ENCODE measurements at places on chromosomes 6 and 20. TPM values are rescaled to one million over a fixed set of nuclear protein-coding genes. Genes with fewer than 3 reads are reported as not detected.

DNA sequence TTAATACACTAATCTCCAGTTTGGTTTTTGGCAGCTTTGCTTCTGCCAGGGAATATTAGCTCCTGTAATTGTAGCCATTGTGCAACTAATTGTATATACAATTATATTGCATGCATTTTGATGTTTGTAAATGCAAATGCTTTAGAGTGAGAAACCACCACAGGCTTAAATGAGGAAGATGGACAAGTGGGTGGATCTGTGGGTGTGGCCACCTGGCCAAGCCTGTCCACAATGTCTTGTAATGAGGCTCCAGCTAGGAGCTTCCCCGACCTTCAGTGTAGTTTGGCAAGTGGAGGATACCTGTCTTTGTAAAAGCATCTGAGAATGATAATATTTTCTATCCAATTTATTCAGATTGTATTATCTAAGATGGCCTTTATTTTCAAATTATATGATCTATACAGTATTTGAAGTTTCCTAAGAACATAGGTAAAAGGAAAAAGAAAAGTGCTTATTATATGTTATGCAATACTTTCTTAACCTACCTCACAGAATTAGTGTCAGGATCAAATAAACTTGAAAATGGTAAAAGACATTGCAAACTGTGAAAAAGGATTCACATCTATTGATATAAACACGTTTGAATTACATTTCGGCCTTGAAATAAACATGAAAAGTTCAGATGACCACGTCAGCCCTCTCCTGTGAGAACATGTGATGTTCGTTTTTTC is 49.3 kb upstream of the ARID1B start:
- DNase-seq: no peak

DNA sequence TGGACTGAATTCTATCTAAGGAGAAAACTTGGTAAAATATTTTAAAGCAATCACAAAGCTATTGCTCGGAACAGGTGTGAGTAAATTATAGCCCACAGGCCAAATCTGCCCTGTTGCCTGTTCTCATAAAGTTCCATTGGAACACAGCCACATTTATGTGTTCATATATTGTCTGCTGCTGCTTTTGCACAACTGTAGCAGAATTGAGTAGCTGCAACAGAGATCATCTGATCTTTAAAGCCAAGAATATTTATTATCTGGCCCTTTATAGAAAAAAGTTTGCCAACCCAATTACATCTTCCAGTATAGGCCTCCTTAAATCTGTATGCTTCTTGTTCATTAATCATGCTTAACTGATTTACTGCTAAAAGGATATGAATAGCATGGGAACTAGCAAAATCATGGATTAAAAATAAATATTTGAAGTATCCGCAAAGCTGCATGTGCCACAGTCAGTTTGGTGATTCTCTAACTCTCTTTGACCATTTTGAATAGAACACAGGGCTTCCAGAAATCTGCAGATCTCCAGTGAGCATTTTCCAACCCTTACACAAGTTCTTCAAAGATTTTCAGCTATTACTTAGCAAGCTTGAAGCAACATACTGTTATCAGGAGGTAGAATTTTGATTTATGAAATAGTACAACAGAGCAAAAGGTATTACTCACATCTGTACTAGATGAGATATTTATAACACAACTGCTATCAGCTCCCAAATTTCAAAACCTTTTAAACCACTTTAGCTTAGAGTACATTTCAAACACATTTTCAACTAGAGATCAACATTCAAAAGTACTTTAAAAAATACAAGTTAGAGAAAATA is 312.6 kb upstream of the ID4 start:
- DNase-seq: no peak

FAM217A gene
- total RNA-seq: not detected

GRCh38 chr6:3882866-3883265 is 33.7 kb downstream of the FAM50B start:
- no peak for DNase-seq

DNA sequence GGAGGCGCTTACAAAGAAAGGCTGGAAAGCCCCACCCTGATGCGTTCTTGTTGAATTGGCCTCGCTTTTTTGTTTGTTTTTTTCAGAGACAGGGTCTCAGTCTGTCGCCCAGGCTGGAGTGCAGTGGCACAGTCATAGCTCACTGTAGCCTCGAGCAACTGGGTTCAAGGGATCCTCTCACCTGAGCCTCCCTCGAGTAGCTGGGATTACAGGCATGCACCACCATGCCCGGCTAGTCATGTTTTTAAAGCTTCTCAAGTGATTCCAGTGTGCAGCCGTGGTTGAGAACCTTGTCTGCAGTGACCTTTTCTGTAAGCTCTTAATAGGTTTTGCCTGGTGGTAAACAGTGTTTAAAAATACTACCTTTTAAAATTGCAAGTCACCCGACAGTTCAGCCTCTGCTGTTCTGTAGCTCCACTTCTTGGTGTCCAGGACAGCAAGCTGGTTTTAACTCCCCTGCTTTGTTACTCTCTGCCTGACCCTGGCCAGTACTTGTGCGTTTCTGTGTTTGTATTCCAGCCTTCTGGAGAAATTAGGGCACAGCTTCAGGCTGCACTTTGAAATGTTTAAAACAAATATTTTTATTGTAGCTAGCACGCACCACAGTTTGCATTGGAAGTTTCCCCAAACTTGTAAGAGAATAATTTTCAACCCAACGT is 54.4 kb downstream of the KDM1B start:
- DNase-seq: no peak

TGM3 gene
- not detected for total RNA-seq

GRCh38 chr6:157763904-157764177 is 59.2 kb upstream of the SNX9 start:
- no peak for DNase-seq

ENPP5 gene
- 2.0 TPM for total RNA-seq

LRRN4 gene
- 22.9 TPM for total RNA-seq

- no peak for DNase-seq
Observed at GRCh38 chr6:116221911-116222310, 32.0 kb downstream of the TSPYL4 start.
